ENCODE measurements at places on chromosomes 2 and 18.

GRCh38 chr2:105078906-105079495, 41.1 kb downstream of the MRPS9 start:
- no peak for DNase-seq

GRCh38 chr2:55766947-55767346, 73.3 kb upstream of the PNPT1 start:
- no peak for DNase-seq

GRCh38 chr18:59470561-59471121, 111.6 kb upstream of the LMAN1 start:
- DNase-seq, result no peak

DNA sequence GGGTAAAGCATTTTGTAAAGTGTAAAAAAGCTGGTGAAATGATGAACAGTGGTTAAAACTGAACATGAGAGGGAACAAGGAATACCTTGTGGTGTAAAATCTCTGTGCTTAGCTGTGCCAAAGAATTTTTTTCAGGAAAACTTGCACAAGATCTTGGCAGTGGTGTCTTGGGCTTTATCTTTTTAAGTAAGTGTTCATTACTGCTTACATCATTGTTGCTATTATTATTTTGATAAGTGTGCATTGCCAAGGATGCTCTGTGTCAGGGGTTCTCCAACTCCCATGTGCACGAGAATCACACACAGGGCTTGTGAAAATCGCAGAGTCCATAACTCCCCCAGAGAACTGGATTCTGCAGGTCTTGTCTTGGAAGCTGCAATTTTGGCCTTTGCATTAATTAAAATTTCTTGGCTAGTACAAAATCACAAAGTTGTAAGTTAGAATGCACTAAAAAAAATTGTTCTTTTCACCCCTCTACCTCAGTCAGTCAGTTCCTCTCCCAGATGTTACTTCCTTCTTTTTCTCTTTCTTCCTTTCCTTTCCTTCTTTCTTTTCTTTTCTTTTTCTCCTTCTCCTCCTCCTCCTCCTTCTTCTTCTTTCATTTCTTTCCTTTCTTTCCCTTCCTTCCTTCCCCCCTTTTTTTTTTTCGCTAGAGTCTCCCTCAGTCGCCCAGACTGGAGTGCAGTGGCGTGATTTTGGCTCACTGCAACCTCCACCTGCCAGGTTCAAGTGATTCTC, 37.8 kb downstream of the GATA6 start:
- no peak for DNase-seq

- DNase-seq, result no peak
Measured at GRCh38 chr18:28729321-28729720, 552.4 kb upstream of the CDH2 start.

DNA sequence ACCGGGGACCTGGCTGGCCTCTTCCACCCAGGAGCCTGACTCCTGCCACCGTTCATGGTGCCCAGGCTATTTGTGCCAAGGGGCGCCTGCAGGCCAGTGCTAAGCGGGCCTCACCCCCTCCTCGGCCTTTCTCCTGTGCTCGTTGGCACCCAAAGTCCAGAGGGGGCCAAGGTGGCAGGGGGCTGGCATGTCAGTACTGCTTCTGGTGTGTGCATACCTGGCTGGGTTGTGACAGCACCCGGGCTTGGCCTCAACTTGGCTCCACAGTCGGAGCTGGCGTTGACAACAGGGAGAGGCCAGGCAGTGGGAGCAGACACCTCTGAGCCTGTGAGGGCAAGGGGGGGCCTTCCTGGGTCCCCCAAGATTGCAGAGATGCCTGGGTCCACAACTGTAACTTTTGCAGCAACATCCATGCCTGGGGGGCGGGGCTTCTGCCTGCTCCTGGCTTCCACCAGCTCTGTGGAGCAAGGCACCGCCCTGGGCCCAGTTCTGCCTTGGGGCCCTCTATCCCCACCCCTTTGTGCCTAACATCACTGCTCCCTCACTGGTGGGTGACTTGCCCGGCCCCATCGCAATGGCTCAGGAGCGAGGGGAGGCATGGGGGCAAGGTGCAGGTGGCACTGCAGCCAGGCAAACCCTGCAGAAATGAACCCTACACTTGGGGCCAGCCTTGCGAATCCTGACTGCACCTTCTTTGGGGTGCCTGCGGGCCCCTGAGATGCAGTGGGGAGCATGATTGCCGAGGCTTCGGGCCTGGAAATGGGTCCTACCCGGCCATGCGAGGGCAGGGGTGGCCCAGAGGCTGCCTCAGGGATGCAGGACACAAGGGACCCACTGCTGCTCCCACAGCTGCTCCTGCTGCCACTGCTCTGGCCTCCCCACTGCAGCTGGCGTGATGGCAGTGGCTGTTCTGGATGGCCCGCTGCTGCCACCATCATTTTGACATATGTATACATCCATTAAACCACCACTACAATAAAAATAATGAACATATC, 35.9 kb downstream of the PTPN4 start:
- DNase-seq, result no peak

DNA sequence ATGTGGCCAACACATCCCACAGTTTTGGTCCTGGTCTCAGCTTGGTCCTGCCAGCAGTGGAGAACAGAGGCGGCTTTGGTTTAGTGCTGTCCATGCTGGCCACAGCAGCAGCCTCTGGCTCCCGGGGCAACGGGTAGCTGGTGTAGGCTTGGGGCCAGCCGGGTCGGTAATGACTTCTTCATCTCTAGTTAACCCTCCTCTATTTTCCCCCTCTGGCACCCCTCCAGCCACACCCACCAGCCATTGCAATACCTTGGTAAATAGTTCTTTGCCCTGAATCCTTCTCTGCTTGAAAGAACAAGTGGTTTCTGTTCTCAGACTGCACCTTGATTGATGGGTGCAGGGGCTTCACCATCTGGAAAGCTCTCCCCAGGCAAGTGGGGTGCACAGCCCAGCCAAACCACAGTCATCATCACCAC, 31.7 kb upstream of the ZNF396 start:
- DNase-seq, result no peak

DNA sequence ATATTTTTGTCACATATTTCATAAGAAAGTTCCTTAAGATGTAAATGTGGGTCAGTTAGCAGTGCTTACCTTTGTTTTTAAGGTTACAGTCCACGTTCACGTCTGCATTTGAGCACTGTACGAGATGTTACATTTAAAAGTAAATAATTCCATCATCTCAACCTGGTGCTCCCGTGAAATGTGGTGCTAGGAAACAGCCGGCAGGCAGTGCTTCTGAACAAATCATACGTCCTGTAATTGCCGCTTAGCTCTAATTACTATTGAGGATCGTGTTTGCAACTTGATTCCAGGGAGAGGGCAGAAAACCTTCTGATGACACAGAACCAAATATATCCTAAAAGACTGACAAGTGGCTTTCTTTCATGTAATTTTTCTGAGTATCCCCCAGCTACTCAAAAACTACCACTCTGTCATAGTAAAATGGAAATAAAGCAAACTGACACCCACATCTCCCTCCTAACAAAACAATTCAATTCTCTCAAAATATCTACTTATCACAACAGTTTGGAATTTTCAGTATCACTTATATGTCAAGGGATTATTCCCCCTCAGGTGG, 297.8 kb upstream of the SESTD1 start:
- DNase-seq, result peak; percentile 94

DNA sequence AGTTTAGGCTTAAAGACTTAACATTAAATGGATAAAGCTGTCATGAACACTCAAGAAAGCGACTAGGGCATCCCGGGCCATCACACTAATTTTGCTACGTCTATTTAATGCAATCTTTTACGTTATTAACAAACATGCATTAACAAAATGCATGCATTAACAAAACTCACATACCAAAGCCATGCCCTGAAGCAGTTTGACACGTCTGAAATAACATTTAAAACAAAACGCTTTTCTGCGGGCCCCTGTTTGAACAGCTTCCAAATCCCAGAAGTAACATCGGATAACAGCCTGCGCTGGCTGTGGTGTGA, 458 bp downstream of the B4GALT6 start:
- no peak for DNase-seq

Data from NCI-H2081 (cell line).